ENCODE measurements at places on chromosomes 4 and X.

DNA sequence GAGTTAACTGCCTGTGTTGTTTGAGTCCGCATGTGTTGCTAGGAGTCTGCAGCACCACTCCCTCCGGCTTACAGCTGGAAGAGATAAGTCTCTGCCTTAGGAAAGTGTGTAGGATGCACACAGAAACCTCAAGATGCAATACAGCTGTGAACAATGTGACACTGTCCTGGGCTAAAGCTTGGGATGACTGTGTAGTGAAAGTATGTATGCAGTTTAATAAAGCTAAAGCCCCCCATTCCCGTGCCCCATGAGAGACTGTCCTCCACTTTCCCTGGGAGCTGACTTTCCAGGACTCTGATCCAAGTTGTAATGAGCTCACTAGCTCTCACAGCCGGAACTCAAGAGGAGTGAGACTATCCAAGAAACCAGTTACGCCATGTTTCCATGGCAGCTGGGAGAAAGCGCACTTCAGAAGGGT is 156.6 kb upstream of the FTHL17 start:
- DNase-seq, result no peak

DNA sequence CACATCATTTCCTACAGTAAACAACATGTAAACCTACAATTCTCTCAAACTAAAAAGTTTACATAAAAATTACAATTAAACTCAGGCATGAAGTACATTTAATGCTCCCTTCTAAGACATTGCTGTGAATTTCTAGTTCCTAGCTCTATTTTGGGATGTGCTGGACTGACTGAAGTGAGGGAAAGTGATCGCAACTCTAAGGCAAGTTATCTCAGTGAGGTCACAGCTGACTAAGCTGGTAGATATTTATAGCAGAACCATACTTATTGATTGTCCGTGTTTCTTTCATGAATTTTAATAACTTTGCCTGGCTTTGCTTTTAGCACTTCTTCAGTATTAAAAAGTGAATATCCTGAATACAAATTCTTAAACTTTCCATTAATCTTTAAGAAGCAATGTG is 570.4 kb upstream of the GALNTL6 start:
- DNase-seq, result no peak

GRCh38 chr4:67721315-67721769 is 20.4 kb upstream of the UBA6 start:
- no peak for DNase-seq

DNA sequence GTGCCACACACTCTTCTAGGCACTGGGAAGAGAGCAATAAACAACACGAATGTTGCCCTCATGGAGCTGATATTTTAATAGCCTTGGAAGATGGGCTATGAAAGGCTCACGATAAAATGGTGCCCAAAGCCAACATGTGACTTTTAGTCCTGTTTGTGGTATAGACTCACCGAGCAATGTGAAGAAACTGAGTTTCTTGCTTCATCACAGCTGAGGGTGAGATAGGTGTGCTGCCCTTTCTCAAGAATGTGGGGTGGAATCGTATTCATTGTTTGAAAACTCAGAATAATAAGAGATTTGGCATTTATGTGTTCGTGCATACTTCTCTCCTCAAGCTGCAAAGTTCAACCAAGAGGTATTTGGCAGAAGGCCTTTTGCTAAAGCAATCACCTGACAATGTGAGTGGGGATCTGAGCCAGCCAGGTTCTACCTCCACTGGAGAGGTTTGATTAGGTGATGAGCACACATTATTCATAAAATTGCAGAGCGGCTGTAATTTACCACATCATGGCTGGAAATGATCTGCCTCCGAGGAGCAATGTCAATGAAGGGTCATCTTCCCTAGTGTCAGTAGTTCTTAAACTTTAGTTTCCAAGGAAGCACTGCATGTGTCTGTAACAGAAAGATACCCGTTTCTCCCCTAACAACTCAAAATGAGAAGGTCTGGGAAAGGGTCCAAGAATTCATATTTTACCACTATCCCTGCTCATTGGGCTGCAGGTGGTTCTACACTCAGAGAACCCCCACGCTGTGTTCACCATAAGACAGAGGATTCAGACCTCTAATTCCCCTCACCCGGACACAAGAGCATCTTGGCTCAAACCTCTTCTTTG is 41.9 kb upstream of the CBR4 start:
- no peak for DNase-seq

GRCh38 chrX:97295954-97296353 is 412.2 kb downstream of the RPA4 start:
- DNase-seq, result no peak

- DNase-seq, result no peak
These were observed 21.9 kb upstream of the ANXA3 start for GRCh38 chr4:78529569-78530209.

Measured in WERI-Rb-1 (cell line).